Glutamatergic neuron (in vitro differentiated cells): ENCODE measurements at places on chromosomes 12 and 14.

GRCh38 chr12:65055859-65056258, 65.2 kb downstream of the WIF1 start:
- no peak for DNase-seq

GRCh38 chr12:122526683-122527477, at the start of the genes KNTC1 and RSRC2:
KNTC1 (plus strand) TSS chr12:122527249; CDS start chr12:122530064, 2,815 bp downstream.
RSRC2 (minus strand) TSS chr12:122526936; CDS start chr12:122526853, 83 bp downstream.
- peak; percentile 95 for DNase-seq

DNA sequence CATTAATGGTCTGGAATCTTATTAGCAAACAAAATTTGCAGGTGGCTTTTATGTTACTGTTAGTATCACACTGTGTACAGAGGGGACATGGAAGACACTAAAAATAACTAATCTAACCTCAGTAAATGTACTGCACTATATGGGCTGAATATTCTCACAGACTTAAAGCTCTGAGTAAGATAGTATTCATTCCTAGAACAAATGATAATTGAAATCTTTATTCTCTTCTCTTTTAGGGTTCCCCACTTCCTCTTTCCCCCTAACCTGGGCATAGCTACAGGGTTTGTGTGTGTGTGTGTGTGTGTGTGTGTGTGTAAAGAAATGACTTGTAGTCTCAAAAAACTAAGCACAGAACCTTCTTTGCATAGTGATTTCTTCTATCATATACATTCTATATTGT, 21.4 kb upstream of the HECTD1 start:
- DNase-seq, result no peak

GRCh38 chr12:61251076-61251475, 1009.1 kb upstream of the USP15 start:
- DNase-seq, result no peak

- no peak for DNase-seq
Measured at GRCh38 chr12:117403586-117404139, 42.2 kb upstream of the NOS1 start.

DNA sequence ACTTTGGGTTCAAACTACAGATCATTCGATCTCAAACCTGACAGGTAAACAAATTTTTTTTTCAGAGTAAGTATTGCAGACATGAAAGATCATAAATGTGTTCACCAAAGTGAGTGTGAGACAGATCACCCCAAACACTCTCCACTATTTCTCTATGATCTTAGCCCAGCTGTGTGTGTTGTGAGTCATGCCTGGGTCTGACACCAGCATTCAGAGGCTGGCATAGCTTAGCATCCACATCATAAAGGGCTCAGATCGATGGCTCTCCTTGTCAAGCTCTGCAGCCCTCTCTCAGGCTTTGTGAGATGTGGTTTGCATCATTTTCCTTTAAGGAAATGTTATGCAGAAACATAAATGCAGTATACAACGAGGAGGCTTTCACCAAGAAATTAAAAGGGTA, 164.9 kb downstream of the ETV6 start:
- DNase-seq, result no peak

- DNase-seq, result no peak
Measured at GRCh38 chr14:96737881-96738280, 59.3 kb upstream of the VRK1 start.

GRCh38 chr14:77158175-77158881, 16.7 kb upstream of the ZDHHC22 start:
- peak; percentile 84 for DNase-seq

GRCh38 chr12:2034633-2035430, 18.0 kb upstream of the CACNA1C start:
- peak; percentile 94 for DNase-seq

DNA sequence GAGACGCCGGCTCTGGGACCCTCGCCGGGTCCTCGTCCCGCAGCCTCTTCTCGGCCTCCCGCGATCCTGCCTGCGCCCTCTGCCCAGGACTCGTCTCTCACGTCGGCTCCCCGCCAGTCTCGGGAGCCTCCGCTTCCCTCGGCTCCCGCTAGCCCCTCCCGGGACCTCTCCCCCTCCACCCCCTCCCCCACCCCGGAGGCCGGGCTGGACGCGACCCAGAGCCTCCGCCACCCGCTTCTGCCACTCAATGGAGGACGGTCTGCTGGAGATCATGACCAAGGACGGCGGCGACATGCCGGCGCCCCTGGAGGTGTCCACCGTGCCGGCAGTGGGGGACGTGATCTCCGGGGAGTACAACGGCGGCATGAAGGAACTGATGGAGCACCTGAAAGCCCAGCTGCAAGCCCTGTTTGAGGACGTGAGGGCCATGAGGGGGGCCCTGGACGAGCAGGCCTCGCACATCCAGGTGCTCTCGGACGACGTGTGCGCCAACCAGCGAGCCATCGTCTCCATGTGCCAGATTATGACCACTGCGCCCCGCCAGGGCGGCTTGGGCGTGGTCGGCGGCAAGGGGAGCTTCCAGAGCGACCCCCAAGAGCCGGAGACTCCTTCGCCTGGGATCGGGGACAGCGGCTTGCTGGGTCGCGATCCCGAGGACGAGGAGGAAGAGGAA, 568 bp downstream of the CCDC184 start:
- DNase-seq, result peak; percentile 38

DNA sequence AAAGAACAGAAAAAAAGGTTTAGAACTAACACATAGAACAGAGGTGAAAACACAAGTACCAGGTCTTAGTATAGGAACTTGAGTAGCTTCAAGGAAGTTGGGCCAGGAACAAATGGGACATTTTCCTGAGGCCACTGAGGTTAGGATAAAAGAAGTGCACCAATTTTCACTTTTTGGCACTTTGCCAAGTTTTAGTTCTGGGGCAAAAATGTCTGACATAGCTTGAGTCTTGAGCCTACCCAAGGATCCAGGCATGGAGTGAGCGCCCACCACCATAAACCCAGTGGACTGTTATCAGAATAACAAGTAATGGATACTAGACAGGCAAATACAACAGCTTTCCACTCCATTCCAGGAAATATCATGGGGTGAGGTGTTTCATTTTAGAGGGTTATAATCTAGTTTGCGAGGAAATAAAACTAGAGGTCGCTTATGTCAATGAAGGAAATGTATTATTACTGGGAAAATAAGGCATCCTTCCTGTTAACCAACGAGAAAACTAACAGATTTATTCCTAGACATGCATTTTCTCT, 199.7 kb upstream of the HMGA2 start:
- no peak for DNase-seq

DNA sequence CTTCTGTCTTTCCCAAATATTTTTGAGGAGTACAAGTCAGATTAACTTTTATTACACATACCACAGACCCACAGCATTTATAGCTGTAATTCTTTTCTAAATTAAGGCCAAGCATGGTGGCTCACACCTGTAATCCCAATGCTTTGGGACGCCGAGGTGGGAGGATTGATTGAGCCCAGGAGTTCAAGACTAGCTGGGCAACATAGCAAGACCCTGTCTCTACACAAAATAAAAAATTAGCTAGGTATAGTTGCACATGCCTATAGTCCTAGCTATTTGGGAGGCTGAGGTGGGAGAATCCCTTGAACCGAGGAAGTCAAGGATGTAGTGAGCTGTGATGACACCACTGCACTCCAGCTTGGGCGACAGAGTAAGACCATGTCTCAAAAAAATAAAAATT, 7.0 kb downstream of the DUSP16 start:
- DNase-seq, result no peak

DNA sequence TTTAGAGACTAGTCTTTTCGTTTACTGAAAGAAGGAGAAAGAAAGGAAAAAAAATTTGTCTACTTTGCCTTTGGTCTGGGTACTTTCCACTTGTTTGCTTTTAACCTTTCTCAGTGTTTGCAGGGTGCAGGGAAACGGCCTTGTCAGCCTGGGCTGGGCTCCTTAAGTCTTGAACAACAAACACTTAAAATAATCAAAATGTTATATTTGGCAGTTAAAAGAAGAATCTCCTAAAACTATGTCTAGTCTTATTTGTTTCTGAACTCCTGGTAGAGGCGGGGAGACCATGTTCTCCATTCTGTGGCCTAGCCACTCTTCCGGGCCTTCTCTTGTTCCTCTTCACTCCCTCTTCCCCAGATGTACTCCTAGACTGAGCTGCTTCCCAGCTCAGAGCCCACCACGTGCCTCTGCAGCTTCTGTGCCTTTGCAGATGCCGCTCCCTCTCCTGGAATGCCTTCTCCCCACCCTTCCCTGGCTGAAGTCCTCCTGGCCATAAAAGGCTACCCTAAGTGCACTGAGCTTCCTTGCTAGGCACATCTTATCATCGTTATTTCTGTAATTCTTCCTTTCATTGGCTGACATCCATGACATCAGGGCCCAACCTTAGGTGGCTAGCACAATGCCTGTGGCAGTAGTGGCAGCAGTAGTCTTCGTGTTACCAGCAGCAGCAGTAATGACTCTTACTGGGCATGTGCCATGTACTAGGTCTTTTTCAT, 432.9 kb downstream of the ZFP36L1 start:
- DNase-seq, result no peak

DNA sequence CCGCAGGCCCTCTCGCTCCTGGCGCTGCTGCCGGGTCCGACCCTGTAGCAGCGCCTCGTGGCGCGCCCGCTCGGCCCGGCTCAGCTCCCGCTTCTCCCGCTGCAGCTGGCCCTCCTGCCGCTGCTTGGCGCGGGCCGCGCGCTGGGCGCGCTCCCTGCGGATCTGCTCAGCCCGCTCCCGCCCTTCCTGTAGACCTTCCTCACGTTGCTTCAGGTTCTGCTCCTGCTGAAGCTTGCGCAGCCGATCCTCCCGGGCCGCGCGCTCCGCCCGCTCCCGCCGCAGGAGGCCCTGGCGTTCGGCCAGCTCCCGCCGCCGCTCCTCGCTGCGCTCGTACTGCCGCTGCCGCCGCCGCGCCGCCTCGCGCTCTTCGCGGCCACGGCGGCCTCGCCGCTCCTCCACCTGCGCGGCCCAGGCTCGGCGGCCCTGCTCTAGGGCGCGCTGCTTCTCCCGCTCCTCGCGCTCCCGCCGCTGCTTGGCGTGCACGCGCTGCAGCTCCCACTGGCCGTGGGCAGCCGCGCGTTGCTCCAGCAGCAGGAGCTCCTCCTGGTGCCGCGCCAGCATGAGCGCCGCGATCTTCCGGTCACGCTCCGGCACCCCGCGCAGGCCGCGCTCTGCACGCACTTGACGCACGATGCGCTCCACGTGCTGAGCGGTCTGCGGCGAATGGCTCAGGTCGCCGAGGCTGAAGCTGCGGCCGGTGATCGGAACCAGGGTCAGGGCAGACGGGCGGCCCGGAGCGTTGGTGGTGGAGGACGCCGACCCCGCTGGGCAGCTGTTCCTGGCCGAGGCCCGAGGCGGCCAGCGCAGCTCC, 2.4 kb downstream of the CCDC177 start:
- DNase-seq, result peak; percentile 64

DNA sequence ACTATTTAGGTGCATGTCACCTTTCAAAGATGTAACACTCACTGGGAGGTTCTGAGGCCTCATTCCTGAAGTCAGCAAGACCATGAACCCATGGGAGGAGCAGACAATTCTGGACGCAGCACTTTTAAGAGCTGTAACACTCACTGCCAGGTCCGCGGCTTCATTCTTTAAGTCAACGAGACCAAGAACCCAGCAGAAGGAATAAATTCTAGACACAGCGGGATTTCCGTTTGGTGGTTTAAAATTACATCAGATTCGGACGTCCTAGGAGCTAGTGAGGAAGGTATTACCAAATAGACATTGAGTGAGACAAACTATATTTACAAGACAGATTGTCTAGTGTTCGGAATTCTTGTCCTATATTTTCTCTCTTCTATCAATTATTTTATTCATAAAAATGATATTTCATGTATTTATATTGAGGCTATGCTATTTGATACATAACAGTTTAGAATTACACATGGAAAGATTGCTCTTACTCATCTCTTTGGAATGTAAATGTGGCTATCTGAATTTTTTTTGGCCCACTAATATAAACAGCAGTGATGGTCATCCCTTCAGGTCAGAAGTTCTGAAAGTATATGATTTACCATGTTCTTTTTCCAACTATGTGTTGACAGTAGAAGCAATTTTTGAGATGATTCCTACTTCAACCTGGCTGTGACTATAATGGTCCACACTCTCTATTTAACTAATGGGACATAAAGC, 1973.0 kb upstream of the FLRT2 start:
- DNase-seq, result no peak

- DNase-seq, result no peak
Measured at GRCh38 chr12:45669093-45669492, 60.4 kb upstream of the ARID2 start.

GRCh38 chr12:89960011-89960507, 251.4 kb upstream of the ATP2B1 start:
- no peak for DNase-seq

- no peak for DNase-seq
Measured at GRCh38 chr12:6044082-6044481, 80.4 kb downstream of the VWF start.

GRCh38 chr14:92945544-92945943, 22.6 kb downstream of the CHGA start:
- peak; percentile 13 for DNase-seq

DNA sequence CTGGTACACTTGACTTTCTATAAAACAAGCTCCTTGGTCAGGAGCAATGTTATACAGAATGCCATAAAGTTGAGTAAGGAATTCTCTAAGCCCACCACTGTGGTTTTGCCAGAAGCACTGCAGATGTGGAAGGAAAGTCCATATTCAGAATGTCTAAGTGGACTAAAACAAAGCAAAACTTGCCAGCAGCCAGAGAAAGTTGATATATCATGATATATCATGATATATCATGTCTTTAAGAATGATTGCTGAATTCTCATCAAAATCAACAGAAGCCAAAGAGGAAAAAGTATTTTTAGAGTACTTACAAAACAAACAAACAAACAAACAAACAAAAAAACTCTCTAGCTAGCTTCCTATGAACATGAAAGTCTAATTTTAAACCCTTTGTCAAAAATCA, 424.8 kb upstream of the OR4E1 start:
- no peak for DNase-seq

DNA sequence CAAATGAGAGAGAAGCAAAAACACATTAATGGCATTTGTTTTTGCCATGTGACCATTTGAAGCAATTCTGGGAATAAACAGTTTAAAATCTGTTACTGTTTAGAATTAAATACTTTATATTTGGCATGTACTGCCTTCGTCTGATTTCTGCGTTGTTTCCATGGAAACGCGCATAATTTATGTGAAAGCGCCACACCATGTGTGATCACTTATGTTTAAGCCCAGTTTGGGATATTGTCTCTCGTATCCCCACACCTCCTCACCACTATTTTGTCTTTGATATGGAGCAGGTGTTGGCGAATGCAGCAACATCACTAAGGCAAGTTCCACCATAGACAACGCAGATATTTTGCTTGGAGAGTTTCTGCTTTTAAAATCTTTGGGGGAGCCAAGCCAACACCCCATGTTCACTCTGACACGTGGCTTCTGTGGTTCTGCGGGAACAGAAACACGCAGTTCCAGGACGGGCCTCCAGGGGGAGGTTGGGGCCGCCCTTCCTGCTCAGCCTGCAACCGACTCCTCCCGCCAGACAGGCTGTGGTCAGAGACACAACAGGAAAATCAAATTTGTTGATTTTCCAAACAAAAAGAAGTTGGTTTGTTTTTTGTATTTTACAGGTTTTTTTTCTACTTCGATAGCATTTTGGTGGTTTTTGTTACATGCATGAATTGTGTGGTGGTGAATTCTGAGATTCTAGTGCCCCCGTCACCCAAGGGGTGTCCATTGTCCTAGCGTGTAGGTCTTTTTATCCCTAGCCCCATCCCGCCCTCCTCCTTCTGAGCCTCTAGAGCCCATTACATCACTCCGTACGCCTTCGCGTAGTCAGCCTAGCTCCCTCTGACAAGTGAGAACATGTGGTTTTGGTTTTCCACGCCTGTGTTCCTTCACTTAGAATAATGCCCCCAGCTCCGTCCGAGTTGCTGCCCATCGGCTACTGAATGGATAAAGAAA, 101.9 kb upstream of the SFSWAP start:
- peak; percentile 87 for DNase-seq
